T follicular helper cell (primary cell): ENCODE measurements at places on chromosomes 4 and X.

DNA sequence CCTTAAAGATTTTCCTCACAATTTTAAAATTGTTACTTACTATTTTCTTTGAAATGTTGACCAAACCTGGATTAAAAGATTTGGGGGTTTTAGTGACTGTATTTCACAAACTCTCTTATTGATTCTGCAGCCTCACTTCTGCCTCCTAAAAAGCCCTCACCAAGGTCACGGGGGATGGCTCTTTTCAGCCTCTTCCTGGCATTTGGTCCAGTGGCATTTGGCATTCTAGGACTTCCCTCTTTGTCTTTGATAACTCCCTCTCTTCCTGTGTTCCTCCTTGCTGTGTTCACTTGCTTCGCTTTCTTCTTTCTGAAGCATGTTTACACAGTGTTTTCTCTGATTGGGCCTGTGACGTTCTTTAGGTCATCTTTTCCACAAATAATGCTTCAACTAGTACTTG is 21.5 kb downstream of the PKD2 start:
- DNase-seq, result no peak

- no peak for DNase-seq
Observed at GRCh38 chr4:102441978-102442911, 58.9 kb upstream of the NFKB1 start.

DNA sequence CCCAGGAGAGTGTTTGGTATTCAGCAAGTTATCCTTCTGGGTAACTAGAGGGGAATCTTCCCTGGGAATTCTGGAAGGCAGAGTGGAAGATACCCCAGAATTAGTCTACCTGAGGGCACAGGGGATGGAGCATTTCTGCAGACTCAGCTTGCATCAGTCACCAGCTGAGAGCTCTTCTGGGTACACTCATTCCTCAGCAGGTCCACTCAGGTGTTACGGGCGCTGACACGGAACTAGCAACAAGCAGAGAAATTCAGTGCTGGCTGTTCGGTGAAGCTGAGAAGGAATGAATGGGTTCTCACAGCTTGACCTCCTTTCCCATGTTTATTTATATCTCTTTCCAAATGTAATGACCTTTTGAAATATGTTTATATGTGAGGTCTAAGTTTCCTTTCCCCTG is 106.0 kb upstream of the PNPLA4 start:
- no peak for DNase-seq

DNA sequence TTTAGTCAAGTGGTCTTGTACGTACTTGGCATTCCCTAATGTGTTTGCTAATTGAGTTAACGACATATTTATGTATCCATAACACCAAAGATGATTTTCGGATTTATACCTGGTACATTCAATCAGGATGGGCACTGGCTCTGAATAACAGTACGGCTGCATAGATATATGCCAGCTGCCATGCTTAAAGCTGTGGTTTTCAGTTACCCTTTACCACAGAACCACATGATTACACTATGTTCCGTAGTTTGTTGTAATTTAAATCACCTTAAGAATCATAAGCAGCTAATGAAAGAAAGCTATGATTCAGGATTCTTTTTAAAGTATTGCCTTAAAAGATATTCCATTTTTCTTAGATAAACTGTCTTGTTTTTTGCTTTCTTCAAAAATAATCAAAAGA is 53.6 kb downstream of the FIP1L1 start:
- DNase-seq, result no peak

DNA sequence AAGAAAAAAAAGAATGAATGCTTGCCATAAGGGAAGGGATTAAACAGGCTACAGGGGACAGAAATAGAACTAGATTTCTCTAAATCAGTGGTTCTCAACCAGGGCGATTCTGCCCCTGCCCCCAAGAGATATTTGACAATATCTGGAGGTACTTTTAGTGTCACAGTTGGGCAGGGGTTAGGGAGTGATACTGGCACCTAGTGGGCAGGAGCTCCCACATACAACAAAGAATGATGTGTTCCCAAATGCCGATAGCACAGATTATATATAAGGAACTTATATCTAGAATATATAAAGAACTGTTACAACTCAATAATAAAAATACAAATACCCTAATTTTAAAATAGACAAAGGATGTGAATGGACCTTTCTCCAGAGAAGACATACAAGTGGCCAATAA is 14.7 kb downstream of the S100G start:
- no peak for DNase-seq
